ENCODE measurements at places on chromosomes 3 and 15.

DNA sequence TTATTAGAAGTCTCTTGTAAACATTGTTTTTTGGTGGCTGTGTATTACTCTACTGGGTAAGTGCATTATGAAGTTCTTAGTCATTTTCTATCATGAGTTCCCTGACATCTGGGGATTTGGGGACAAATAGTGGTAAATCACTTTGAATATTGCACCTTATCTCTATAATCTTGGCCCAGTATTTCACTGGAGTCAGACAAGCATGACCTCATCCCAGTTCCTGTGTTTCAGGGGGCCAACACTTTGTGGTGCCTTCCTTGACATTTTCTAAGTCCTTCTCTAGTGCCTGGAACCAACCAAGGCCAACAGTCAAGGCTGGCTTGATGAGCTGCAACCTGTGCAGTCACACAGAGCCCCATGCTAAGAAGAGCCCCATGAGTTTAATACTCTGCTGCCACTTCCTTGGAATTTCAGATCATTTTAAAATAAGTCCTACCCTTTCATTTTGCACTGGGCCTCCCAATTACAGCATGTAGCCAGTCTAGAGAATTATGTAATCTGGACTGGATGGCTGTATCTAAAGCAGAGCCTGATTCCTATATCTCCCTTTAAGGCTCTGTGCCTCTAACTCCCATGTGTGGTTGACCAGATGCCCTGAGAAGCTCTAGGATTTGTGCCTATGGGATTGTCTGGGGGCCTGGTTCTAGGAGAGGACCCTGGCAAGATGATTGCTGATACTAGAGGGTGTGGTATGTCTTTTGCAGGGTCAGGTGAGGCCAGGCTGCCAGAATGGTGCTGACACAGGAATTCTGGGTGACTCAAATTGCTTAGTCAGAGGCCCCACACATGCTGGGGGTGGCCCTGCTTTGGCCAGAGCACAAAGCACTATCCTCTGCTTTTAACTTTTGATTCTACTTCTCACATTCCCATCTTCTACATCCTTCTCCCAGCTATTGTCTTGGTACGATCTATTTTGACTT lies 319.6 kb upstream of the TBC1D5 start:
- no peak for DNase-seq

DNA sequence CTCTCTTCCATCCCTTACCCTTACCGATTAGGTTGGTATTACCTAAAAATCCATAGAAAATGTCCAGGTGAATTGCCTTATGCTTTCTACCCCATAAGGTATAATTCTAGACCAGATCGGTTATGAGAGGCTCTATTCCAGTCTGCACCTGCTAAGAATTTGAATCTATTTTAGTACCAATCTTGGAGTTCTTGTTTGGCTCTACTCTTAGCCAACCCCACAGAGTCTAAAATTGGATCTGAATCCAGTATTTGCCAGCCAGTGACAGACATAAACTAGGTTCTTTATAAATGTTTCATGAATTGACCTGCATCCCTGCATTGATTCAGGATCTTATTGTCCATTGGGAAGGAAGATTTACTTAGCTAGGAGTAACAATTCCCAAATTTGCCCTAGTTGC lies 6.5 kb downstream of the KLHL24 start:
- no peak for DNase-seq

GRCh38 chr3:58874248-58874741 lies 175.5 kb downstream of the CFAP20DC start:
- DNase-seq: no peak

- no peak for DNase-seq
These were observed 229.4 kb downstream of the FEZF2 start for GRCh38 chr3:62143843-62144450.
